H1 (cell line): ENCODE measurements at places on chromosomes 7 and 10. TPM values are rescaled to one million over a fixed set of nuclear protein-coding genes. Genes with fewer than 3 reads are reported as not detected.

Gene ADAM8
- total RNA-seq, result 4.4 and 4.6 TPM in 2 replicates

DNA sequence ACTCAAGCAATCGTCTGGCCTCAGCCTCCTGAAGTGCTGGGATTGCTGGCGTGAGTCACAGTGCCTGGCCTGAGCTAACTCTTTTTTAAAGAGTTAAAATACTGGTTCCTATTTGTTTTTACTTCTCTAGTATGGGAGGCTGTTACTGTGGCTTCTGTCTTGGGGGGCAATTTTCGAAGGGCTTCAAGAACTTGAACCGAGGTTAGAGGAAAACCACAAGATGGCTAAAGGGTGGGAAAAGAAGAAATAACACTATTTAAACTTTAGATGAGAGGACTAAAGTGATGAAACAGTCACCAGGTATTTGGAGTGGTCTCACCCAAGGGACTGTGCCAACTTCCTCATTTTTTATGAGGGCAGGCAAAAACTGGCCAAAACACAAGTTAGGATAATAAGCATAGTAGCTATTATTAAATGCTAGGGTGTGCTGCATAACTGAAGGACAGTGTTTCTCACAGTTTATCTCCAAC is 17.8 kb downstream of the MET start:
- DNase-seq, result no peak

DNA sequence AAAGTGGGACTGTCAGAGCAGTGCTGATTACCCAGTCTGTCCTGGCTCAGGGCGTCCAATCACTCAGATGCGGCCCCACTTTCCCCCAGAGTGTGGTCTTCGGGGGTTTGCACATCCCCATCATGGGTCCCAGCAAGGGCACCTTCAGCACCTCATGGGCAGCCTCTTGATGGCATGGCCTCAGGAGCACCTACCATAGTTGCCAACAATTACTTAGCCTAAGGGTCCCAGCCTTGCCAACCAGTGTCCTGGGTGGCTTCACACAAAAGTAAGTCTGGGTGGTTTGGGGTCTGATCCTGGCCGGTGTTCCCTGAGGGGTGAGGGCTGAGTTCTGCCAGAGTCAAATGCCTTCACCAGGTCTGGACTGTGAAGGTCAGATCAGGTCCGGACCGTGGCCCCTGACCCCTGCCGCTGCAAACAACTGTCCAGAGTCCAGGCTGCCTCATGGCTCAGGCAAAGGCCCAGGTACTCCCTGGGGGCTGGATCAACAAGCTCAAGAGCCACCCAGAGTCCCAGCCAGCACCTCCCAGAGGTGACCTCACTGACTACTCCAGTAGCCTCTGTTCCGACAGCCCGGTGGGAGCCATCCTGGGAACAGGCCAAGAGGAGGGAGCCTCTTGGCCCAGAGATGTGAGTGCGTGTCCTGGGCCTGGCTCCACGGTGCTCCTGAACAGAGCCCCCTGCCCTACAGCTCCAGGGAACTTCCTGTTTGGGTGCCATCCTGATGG is 6.2 kb upstream of the MARVELD1 start:
- no peak for DNase-seq

DNA sequence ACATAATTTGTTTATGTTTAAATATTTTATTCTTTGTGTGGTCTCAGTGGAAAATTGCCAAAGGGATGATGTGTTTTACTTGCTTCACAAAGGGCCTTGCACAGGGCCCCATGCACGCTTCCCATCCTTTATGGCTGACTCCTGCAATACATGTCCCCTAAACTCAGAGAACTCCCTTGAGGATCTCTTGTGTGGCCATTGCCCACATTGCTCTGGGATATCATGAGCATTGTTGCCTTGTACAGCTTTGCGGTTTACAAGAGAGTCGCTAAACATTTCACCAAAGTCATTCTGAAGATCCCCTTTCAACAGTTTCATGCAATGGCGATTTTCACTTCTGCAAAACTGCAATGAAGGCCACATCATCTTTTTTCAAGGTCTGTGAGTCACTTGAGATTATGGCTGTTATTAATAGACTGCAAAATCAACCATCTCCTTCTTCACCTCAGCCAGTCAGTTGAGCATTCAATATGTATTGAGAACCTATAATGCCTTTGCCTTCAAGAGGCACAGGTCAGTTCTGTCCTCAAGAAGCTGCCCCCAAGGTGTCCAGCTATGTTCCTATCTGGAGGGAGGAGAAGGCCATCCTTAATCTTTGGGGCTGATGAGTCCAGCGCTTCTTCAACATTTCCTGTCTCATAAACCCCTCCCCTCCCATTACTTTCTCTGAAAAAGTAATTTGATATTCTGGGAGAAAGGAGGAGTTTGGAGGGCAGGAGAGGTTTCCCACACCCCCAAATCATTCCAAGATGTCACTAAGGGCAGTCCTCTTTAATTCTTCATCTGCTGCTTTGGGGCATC is 108.1 kb downstream of the CCDC71L start:
- DNase-seq, result no peak

DNA sequence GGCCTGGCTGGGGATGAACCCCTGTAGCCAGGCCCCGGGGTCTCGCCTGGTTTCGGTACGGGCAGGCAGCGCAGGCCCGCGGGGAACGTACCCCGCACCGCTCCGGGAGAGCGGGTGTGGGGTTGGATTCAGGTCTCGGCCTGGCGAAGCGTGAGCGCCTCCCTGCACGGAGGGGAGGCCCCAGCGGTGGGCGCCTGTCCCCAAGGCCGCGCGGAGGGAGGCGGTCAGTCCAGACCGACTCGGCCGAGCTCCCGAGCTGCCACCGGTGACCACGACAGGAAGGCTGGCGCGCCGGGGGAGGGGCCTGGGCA is 378 bp upstream of the INPP5F start:
- DNase-seq, result no peak

GRCh38 chr7:74606909-74607510 is 50.5 kb upstream of the GTF2I start:
- no peak for DNase-seq

- DNase-seq, result no peak
Measured at GRCh38 chr10:27611236-27611635, 107.1 kb downstream of the RAB18 start.

GRCh38 chr7:27116031-27116961 is 13.8 kb upstream of the HOXA2 start:
- DNase-seq, result no peak

- DNase-seq, result no peak
Measured at GRCh38 chr7:130147710-130148325, 57.4 kb downstream of the TMEM209 start.
